ENCODE measurements at places on chromosomes 3 and 15.

DNA sequence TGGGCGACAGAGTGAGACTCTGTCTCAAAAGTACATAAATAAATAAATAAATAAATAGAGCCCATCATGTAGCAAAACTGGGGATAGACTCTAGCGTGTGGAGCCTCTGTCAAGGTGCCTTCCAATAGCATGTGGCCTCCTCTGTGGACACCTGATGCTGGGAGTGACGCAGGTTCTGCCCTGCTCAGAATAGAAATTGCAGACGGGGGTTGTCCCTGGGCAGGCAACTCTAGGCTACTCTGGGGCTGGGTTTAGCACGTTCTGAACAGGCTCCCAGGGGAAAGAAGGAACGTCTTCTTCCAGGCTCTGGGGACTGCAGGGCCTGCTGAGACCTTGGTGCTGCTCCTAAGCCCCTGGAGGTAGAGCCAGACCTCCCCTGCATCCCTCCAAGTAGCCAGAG, 65.3 kb downstream of the EPHB3 start:
- no peak for DNase-seq

DNA sequence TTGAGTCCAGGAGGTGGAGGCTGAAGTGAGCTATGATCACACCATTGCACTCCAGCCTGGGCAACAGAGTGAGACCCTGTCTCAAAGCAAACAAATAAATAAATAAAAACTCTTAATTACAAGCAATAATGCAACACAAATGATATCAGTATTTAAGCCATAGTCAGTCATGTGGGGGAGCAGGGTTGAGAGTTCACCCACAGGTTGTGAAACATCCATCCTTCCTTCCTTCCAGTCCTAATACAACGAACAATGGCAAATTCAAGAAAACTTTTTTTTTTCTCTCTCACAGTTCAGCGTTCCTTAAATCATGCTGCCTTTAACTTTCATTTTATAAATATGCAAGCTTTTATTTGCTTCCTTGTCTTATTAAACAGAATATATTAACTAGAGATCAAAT, 24.1 kb downstream of the ZNF592 start:
- no peak for DNase-seq

GRCh38 chr3:170542704-170543103, 43.2 kb downstream of the SLC7A14 start:
- DNase-seq: no peak

DNA sequence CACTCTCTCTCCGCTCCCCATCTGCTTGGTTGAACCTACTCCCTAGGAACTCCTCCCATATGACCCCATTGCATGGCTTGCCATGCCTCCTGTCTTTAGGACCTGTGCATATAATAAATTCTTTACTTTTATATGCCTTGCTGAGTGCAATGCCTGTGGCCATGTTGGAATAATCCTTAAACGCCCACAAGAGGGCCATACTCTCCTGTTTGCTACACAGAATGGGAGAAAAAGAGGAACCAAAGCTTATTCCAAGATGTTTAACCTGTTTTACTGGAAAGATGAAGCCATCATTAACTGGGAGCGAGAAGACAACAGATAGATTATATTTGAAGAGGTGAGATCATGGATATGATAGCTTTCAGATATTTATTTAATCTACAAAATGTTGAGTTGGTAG, 1097.8 kb downstream of the NAALADL2 start:
- peak; percentile 40 for DNase-seq

DNA sequence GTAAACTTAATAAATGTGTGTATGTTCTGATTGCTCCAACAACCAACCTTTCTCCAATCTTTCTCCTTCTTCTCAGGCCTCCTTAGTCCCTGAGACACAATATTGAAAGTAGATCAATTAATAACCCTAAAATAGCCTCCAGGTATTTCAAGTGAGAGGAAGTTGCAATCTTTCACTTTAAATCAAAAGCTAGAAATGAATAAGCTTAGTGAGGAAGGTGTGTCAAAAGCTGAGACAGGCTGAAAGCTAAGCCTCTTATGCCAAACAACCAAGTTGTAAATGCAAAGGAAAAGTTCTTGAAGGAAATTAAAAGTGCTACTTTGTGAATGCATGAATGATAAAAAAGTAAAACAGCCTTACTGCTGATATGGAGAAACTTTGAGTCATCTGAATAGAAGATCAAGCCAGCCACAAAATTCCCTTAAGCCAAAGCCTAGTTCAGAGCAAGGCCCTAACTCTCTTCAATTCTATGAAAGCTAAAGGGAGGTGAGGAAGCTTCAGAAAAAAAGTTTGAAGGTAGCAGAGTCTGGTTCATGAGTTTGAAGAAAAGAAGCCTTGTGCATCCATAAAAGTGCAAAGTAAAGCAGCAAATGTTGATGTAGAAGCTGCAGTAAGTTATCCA, 38.6 kb downstream of the CCDC80 start:
- DNase-seq: no peak

- no peak for DNase-seq
Observed at GRCh38 chr15:34722439-34722836, 32.4 kb downstream of the GJD2 start.

- no peak for DNase-seq
Observed at GRCh38 chr3:38022896-38023709, 6.3 kb downstream of the PLCD1 start.

- DNase-seq: no peak
Observed at GRCh38 chr15:37124331-37124730, 24.0 kb upstream of the MEIS2 start.

GRCh38 chr15:43509660-43510199, 7.7 kb upstream of the MAP1A start:
- no peak for DNase-seq

GRCh38 chr15:42800731-42801474, 64.0 kb upstream of the CDAN1 start:
- DNase-seq: no peak

GRCh38 chr3:150254309-150254708, 153.8 kb upstream of the TSC22D2 start:
- DNase-seq: no peak

DNA sequence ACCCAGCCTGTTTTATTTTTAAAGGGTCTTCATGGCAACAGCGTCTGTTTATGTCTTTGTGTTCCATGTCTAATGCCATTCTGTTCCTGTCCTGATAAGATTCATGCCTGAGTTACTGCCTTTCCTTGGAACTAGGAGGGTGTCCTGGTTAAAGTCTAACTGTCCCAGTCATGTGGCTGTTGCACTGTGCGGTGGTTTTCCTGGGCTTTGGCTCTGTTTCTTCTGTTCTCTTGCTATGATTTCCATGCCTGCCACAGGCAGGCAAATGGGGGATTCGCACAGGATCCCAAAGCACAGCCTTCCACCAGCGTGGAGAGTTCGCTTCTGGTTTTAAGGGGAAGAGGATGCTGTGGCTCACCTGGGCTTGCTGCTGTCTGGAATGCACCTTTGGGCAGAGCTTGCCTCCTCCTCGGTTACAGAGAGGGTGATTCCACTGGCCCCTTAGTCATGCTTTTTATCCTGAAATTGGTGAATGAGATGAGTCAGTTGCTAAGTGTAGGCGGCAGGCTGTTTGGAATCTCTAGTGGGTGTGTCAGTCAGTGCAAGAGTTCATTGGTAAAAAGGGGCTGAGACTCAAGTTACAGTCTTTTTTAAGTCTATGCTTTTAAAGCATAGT, 86.8 kb downstream of the CCK start:
- no peak for DNase-seq

GRCh38 chr3:30289324-30289723, 317.1 kb upstream of the TGFBR2 start:
- no peak for DNase-seq

GRCh38 chr3:33505027-33505426, 64.8 kb upstream of the UBP1 start:
- no peak for DNase-seq

DNA sequence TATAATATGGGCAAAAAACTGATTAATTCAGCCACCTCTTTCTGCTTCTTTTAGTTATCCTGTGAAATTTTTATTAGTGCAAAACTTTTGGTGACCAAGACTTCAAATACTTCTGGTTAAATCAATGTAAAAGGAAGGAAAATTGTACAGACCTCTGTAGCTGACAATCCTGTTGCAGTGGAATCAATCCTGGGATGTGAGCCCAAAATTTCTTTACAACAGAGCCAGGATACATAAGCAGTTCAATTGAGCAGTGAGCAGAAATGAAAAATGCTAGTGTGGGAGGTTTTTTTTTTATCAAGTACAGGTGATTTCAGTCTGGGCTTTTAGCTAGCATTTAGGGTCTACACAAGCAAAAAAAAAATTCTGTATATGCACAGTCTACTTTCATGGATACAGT, 398.0 kb downstream of the OTOL1 start:
- DNase-seq: no peak

- DNase-seq: no peak
Observed at GRCh38 chr3:56980798-56981390, 79.6 kb upstream of the SPATA12 start.

GRCh38 chr15:74723754-74724334, 1.5 kb downstream of the CYP1A1 start:
- DNase-seq: peak; percentile 63

GRCh38 chr3:170863816-170864215, 6.2 kb downstream of the RPL22L1 start:
- DNase-seq: no peak

GRCh38 chr3:172142051-172142863, 102.9 kb downstream of the FNDC3B start:
- no peak for DNase-seq

DNA sequence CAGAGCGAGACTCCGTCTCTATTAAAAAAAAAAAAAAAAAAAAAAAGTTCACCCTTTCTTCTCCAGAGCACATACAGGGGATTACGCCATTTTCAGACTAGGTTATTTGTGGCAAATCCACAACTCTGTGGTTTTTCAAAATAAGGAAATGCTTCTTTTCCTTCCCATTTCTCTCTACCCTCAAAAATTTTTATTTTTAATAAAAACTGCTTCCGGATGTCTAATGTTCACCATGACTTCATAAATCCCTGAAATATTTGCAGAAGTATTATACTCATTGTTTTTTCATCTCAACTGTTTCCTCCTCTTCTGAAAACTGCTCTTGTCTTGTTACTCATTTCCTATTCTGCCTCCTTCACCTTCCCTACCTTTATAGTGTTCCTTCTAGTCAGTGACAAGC, 45.0 kb upstream of the SLC12A8 start:
- no peak for DNase-seq

- no peak for DNase-seq
Observed at GRCh38 chr3:61573441-61573840, 12.1 kb downstream of the PTPRG start.

DNA sequence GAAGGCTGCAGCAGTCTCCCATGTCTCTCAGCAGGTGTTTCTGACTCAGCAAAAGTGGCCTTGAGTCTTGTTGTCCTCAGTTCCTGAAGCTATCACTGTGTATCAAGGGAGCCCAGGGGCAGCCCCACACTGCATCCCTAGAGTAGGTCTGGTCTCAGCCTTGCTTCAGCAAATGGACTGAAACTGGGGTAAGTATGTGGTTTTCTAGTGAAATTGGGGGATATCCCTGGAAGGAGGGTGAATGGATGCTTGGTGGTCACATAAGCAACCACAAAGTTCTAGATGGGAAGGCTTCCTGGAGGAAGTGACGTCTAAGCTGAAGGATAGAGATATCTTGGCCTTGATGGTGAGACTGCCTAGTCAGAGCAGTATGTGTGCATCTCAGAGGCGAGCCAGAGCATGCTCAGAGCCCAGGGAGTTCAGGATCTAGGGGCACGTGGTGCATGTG, 38.4 kb downstream of the TMEM158 start:
- DNase-seq: no peak

DNA sequence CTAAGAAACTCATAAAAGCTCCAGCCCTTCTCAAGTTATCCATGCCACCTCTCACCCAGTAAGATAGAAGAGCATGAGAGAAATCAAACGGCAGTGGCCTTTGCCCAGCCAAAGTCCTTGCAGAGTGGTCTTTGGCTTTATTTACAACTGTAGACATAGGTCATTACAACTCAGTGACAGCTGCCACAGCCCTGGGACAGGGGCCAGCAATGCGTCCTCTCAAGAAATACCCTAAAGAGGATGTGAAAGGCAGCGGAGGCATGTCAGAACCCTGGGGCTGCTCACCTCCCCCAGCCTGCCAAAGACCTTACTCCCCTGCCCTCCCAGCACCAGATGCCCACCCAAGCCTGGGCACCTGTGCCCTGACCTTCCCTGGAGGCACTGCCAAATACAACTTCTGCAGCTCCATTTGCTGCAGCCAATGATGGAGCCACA, 6.3 kb downstream of the ACAA1 start:
- DNase-seq: no peak
